ENCODE measurements at places on chromosomes 13 and 19. TPM values are rescaled to one million over a fixed set of nuclear protein-coding genes. Genes with fewer than 3 reads are reported as not detected.

- H3K27me3 ChIP-seq, result no peaks in the 10 kb centered on the region
- no peak for DNase-seq
- no peaks in the 10 kb centered on the region for H3K4me1 ChIP-seq
These were observed 129.6 kb downstream of the DCLK1 start for GRCh38 chr13:36001561-36001960.

DNA sequence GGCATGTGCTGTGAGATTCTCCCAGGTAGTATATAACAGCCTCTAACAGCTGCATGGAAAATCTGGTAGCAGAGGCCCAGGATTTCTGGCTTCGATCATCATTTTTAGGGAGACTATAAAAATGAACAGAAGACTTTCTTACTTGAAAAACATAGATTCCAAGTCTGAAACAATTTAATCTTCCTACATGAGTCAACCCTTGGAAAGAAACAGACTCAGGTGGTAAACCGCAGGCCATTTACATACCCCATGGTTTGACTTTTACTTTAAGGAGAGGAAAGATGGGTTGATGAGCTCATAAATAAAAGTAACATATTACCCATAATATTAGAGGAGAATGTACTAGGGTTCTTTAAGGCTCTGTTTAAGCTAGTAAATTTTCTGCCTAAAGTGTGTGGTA, 121.6 kb downstream of the CYSLTR2 start:
- no peaks in the 10 kb centered on the region for H3K36me3 ChIP-seq
- H3K4me3 ChIP-seq, result no peak overlapping the region
- H3K27ac ChIP-seq, result no peak overlapping the region
- H3K4me1 ChIP-seq, result no peaks in the 10 kb centered on the region
- DNase-seq, result no peak
- H3K27me3 ChIP-seq, result no peaks in the 10 kb centered on the region

The PCP2 gene
- 5.7 TPM for total RNA-seq

The SPART gene
- 62.4 TPM for total RNA-seq

The TEX101 gene
- total RNA-seq, result not detected

Data from CD4-positive, alpha-beta memory T cell (primary cell).